ENCODE measurements at places on chromosomes 1 and 21. TPM values are rescaled to one million over a fixed set of nuclear protein-coding genes. Genes with fewer than 3 reads are reported as not detected.

Gene MEX3A
- 2.3 TPM for total RNA-seq

GRCh38 chr1:178953034-178953433 is 72.7 kb upstream of the FAM20B start:
- peaks cover 3% of the 10 kb centered on the region for H3K4me1 ChIP-seq
- no peaks in the 10 kb centered on the region for H3K36me3 ChIP-seq
- peaks cover 18% of the 10 kb centered on the region for H3K27me3 ChIP-seq
- no peak for DNase-seq
- no peak overlapping the region for H3K27ac ChIP-seq

DNA sequence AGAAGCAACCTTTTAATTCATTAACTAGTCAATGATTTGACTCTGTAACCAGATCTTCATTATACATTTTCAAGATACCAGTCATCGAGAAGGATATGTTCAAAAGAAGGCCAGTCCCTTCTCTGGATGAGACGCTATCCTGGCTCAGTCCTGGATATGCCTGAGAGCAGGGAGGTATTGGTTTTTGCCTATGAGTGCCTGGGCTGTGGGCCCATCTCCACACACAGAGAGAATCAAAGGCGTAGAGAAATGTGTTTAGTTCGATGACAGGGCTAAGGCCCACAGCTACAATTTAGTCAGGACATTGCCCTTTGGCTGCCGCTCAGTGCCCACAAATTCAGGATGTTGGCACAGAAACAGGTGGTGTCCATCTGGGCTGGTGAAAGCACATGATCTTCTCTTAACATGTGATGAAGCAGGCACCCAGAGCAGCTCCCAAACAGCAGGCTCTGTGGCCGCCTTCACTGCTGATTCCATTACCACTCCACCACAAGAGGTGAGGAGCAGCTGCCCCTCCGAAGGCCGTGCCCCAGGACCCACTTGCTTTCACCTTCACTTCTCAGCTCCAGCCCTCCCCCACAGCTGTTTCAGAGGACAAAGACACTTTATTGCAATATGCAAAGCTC is 24.7 kb downstream of the ACKR1 start:
- no peak overlapping the region for H3K27ac ChIP-seq
- DNase-seq: no peak
- no peaks in the 10 kb centered on the region for H3K36me3 ChIP-seq
- no peaks in the 10 kb centered on the region for H3K4me1 ChIP-seq

Gene TFF2
- not detected for total RNA-seq

DNA sequence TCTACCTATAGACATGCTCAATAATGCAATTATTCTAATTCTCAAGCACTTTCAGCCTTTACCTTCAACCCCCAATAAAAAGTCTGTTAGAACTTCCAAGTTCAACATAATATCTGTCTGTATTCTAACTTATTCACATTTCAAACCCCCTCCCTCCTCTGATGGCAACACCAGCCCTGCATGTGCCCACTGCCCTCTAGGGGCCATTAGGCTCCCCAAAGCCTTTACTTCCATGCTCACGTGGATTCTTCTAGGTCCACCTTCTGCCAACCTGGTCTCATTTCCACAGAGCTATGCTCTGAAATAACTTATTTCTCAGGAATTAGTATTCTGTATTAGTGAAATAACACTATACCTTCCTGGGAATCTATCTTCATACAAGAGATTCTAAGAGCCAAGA is 22.2 kb upstream of the KPRP start:
- no peak overlapping the region for H3K27ac ChIP-seq
- H3K4me1 ChIP-seq: no peaks in the 10 kb centered on the region
- DNase-seq: no peak
- no peaks in the 10 kb centered on the region for H3K36me3 ChIP-seq

- H3K27me3 ChIP-seq: no peaks in the 10 kb centered on the region
- no peak for DNase-seq
- H3K4me1 ChIP-seq: no peaks in the 10 kb centered on the region
- no peak overlapping the region for H3K4me3 ChIP-seq
- 0 out of 2 replicates have a peak, but pooled peaks cover 1% of the 10 kb centered on the region for H3K36me3 ChIP-seq
Measured at GRCh38 chr1:100481303-100481702, 56.6 kb upstream of the GPR88 start.

GRCh38 chr1:118396829-118397495 is 211.9 kb upstream of the SPAG17 start:
- no peaks in the 10 kb centered on the region for H3K4me1 ChIP-seq
- H3K27ac ChIP-seq: no peak overlapping the region
- H3K27me3 ChIP-seq: no peaks in the 10 kb centered on the region
- DNase-seq: no peak
- H3K36me3 ChIP-seq: no peaks in the 10 kb centered on the region
- no peak overlapping the region for H3K4me3 ChIP-seq

DNA sequence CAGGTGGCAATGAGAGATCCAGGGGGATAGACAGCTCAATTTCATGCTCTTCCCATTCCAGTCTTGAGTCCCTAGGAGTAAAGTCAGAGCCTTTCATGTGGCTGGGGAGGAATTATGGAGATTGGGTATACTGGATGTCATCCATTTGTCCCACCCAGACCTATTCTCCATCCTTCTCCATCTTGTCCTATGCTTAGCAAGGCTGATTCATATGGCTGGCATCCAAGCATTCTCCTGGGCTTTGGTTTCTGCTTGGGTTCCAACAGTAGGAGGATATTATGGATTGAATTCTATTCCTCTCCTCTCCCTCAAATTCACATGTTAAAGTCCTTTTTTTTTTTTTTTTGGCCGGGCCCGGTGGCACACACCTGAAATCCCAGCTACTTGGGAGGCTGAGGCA is 3.8 kb upstream of the CDC20 start:
- no peak overlapping the region for H3K27ac ChIP-seq
- no peak overlapping the region for H3K4me3 ChIP-seq
- no peaks in the 10 kb centered on the region for H3K36me3 ChIP-seq
- peak; percentile 48 for DNase-seq
- peaks cover 12% of the 10 kb centered on the region for H3K4me1 ChIP-seq
- H3K27me3 ChIP-seq: no peaks in the 10 kb centered on the region

DNA sequence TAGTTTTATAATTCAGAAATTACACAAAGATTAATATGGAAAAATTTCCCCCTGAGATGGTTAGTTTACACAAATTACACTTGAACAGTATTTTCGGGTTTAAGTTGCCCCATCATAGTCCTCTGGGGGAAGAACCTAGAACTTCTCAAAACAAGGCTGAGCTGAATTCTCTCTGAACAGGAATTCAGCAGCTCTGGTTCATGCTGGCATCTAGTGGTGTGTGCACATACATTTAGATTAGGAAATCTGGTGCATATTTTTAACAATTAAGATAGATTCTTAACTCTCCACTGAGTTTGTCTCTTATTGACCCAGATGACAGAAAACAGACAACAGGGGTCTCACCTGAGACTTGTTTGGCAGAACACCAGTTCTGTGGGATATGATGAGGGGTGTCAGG is 410.7 kb downstream of the DSCAM start:
- no peak for DNase-seq
- H3K4me1 ChIP-seq: no peaks in the 10 kb centered on the region
- no peak overlapping the region for H3K27ac ChIP-seq
- H3K27me3 ChIP-seq: no peaks in the 10 kb centered on the region
- no peak overlapping the region for H3K4me3 ChIP-seq

GRCh38 chr1:175733722-175734121 is 9.7 kb downstream of the TNR start:
- no peaks in the 10 kb centered on the region for H3K36me3 ChIP-seq
- no peaks in the 10 kb centered on the region for H3K27me3 ChIP-seq
- no peaks in the 10 kb centered on the region for H3K4me1 ChIP-seq

GRCh38 chr21:23026878-23027277 is 2028.7 kb downstream of the NCAM2 start:
- no peak overlapping the region for H3K4me3 ChIP-seq
- H3K27me3 ChIP-seq: no peaks in the 10 kb centered on the region
- no peaks in the 10 kb centered on the region for H3K4me1 ChIP-seq
- no peak overlapping the region for H3K27ac ChIP-seq

DNA sequence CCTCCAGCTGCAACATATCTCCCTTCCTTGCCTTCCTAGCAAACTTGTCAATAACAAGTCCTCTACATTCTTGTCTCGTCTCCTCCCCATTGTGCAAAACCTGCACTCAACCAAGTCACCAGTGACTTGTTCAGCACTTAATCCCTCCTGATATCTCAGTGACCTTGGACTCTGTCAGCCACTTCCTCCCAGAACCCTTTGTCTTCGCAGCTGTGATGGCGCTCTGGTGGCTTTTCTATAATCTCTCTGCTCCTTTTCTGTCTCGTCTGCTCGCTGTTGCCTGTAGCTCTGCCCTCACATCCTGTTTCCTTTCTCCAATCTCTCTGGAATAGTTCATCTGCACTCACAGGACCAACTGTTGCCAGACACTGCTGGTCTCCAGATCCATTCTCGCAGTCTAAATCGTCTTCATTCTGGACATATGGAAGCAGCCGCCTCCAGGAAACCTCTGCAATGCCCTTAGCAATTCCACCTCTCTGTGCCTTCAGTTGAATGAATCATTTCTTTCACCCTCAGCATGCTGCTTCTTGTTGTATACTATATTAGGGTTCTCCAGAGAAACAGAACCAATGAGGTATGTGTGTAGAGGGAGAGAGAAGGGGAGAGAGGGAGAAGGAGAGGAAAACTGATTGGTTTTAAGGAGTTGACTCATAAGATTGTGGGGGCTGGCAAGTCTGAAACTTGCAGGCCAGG is 17.4 kb upstream of the IFNAR2 start:
- DNase-seq: peak; percentile 83
- H3K36me3 ChIP-seq: no peaks in the 10 kb centered on the region
- H3K4me3 ChIP-seq: no peak overlapping the region
- H3K27me3 ChIP-seq: peaks cover 6% of the 10 kb centered on the region
- H3K27ac ChIP-seq: peak overlapping the region; percentile 58
- peaks cover 9% of the 10 kb centered on the region for H3K4me1 ChIP-seq

Gene TSPAN2
- 0.83 TPM for total RNA-seq

DNA sequence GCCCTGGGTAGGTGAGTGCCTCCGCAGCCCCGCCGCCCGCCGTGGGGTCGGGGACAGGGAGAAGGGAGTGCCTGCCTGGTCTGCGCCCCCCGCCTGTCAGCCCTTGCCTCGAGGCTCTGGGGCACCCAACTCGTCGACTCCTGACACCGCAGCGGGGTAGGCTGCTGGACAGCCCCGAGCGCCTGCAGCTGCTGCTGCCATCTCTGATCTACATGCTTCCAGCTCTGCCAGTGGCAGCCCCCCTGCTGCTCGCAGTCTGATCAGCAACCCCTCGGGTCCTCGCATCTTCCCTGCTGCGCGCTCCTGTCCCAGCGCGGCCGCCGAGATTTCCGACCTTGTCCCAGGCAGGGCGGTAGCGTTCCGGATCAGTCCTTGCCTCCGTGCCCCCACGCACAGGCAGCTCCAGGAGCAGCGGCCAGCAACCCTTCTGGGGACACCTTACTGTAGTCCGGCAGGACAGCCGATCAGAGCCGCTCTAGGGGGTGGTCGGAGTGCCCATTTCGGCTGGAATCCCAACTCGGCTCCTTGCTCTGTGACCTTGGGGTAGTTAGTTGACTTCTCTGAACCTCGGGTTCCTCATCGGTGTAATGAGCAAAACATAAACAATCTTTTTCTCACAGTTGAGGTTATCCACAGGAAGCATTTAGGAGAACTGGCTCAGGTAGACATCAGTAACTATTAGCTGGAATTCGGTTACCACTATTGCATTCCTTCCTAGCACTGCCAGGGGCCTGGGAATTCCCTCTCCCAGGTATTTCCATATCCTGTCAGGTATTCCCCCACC is 540 bp downstream of the BCAN start:
- no peaks in the 10 kb centered on the region for H3K36me3 ChIP-seq
- H3K4me1 ChIP-seq: no peaks in the 10 kb centered on the region
- no peak overlapping the region for H3K4me3 ChIP-seq
- H3K27ac ChIP-seq: no peak overlapping the region

Gene ALX3
- not detected for total RNA-seq

Gene OMA1
- total RNA-seq: 5.9 TPM

Gene GUCA2A
- total RNA-seq: not detected

- H3K4me3 ChIP-seq: no peak overlapping the region
- no peaks in the 10 kb centered on the region for H3K36me3 ChIP-seq
- no peaks in the 10 kb centered on the region for H3K27me3 ChIP-seq
- no peak overlapping the region for H3K27ac ChIP-seq
- no peaks in the 10 kb centered on the region for H3K4me1 ChIP-seq
Measured at GRCh38 chr1:44835738-44836675, 7.0 kb downstream of the PTCH2 start.

- H3K4me3 ChIP-seq: no peak overlapping the region
- H3K27ac ChIP-seq: no peak overlapping the region
- H3K27me3 ChIP-seq: peaks cover 41% of the 10 kb centered on the region
- no peak for DNase-seq
- H3K4me1 ChIP-seq: no peaks in the 10 kb centered on the region
Measured at GRCh38 chr1:23899070-23899469, 14.1 kb downstream of the CNR2 start.

- no peak overlapping the region for H3K4me3 ChIP-seq
- no peak overlapping the region for H3K27ac ChIP-seq
- H3K27me3 ChIP-seq: peaks cover under 1% of the 10 kb centered on the region
- no peak for DNase-seq
Measured at GRCh38 chr1:115873184-115873583, 32.3 kb upstream of the NHLH2 start.

DNA sequence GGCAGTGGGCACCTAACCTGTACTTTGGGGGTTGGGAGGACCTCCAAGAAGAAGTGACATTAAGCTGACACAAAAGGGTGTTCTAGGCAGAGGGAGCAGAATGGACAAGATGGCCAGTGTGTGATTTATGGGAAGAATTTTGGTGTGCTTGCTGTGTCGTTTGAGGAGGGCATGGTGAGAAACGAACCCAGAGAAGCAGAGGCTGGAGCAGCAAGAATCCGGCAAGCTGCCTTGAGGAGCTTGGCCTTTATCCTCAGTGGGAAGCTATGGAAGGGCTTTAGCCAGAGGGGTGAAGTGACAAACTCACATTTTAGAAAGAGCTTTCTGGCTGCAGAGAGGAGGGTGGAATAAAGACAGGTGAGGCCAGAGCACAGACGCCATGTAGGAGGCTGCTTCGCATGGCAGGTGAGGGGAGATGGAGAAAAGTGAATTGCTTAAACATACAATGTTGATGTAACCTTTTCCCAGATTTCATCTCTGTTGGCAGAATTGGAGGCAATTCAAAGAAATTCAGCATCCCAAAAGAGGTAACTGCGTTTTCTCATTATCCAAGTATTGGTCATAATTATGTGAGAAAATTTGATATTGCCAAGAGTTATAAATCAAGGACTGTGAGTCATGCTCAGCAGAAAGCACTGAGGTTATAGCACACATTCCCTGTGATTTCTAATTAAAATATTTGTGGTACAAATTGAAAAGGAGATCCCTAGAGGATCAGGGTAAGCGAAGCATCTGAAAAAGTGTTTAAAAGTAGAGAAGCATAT is 26.5 kb downstream of the TRIM45 start:
- peak overlapping the region; percentile 32 for H3K27ac ChIP-seq
- no peaks in the 10 kb centered on the region for H3K36me3 ChIP-seq
- H3K4me1 ChIP-seq: peaks cover 24% of the 10 kb centered on the region
- no peak overlapping the region for H3K4me3 ChIP-seq

Gene FCGR1A
- not detected for total RNA-seq
